Body of pancreas (tissue), 4 donors: ENCODE measurements at places on chromosomes 2 and 18. TPM values are rescaled to one million over a fixed set of nuclear protein-coding genes. Genes with fewer than 3 reads are reported as not detected.

DNA sequence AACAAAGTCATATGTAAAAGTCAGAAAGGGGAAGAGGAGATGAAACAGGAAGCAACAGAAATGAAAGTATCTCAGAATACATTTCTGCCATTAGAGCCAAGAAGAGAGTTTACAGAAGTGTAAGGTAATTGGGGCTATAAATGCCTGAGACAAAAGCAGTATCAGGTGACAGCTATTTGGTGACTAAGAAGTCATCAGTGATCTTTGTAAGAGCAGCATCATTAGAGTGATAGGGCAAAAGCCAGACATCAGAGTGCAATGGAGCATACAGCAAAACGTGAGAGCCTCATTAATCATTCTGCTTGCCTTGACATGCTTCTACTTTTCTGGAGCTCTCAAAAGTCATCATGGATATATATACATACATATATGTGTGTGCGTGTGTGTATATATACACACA lies 804.7 kb upstream of the PIK3C3 start:
- no peaks in the 10 kb centered on the region for H3K27me3 ChIP-seq
- H3K36me3 ChIP-seq: no peaks in the 10 kb centered on the region
- H3K4me1 ChIP-seq: no peaks in the 10 kb centered on the region
- no peak overlapping the region for H3K4me3 ChIP-seq

GRCh38 chr2:62526531-62527381 lies 20.8 kb upstream of the TMEM17 start:
- no peaks in the 10 kb centered on the region for H3K36me3 ChIP-seq
- DNase-seq: no peak
- H3K4me3 ChIP-seq: no peak overlapping the region

HTR2B gene
- total RNA-seq: not detected

DNA sequence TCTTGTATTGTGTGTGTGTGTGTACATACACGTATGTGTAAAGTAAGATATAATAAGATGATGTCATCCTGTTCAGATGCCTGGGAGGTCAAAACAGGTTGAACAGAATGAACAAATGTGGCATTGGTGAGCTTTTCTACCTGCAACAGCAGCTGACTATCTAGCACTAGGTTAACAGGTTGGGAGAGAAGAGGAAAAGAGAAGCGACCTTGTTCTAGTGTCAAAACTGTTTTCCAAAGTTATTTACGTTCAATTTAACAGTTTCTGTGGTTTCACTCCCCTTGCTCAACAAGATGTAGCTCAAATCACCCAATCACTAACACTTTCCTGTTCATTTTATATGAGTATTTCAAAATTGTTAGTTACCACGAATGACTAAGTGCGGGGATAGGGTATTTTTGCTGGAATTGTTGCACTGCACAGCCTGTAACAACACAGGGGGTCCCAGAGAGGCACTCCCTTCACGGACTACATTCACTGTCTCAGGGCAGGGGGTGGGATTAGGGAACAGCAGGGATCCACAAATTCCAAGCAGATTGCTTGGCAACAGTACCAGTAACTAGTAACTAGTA lies 67.5 kb upstream of the DTNB start:
- H3K4me1 ChIP-seq: peaks cover 44% of the 10 kb centered on the region
- H3K27me3 ChIP-seq: no peaks in the 10 kb centered on the region
- H3K27ac ChIP-seq: peak overlapping the region; percentile 83
- peak; percentile 17 for DNase-seq

FAP gene
- total RNA-seq: 4.2 TPM

- peaks cover 14% of the 10 kb centered on the region for H3K4me1 ChIP-seq
- H3K27ac ChIP-seq: no peak overlapping the region
- no peaks in the 10 kb centered on the region for H3K36me3 ChIP-seq
- H3K27me3 ChIP-seq: no peaks in the 10 kb centered on the region
- DNase-seq: no peak
Observed at GRCh38 chr2:197939787-197940186, 135.4 kb downstream of the PLCL1 start.

TCF23 gene
- total RNA-seq: 0.66 TPM
